ENCODE measurements at places on chromosomes 1 and 21.

DNA sequence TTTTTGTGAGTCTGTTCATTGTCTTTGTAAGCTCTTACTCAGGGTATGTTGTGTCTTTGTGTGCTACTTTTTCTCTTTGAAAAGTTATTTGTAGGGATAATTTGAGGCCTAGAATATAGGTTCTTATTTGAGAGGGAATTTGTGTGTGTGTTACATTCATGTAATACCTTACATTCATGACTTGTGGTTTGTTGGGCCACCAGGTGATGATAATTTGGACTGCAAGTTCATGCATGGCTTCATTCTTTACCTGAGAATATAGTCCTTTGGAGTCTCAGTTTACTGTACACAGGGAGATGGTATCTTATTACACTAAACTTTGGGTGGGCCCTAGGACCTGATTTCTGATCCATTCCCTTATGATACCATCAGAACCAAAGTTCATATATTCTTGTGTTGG, 51.8 kb upstream of the FASLG start:
- no peak for DNase-seq

DNA sequence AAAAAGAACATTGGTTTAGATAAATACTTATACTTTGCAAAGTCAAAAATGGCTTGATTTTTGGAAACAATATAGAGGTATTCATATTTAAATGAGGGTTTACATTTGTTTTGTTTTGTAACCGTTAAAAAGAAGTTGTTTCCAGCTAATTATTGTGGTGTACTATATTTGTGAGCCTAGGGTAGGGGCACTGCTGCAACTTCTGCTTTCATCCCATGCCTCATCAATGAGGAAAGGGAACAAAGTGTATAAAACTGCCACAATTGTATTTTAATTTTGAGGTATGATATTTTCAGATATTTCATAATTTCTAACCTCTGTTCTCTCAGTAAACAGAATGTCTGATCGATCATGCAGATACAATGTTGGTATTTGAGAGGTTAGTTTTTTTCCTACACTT, 65.3 kb upstream of the SAMD13 start:
- DNase-seq, result no peak

GRCh38 chr1:202112859-202113689, 9.6 kb upstream of the GPR37L1 start:
- no peak for DNase-seq

- no peak for DNase-seq
Observed at GRCh38 chr1:29591601-29592260, 355.4 kb downstream of the PTPRU start.

DNA sequence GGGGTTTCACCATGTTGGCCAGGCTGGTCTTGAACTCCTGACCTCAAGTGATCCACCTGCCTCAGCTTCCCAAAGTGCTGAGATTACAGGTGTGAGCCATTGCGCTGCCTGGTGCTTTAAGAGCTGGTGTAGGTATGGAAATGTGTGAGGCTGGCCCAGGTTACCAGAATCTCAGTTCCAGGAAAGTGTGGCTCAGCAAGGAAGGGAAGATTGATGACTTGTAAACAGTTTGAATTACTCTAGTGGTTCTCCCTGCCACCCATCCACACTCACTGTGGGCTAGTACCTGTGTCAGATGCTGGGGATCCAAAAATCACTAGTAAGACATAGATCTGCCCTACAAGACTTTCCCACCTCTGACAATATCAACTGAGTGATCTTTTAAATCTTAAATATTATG, 34.5 kb upstream of the SLC35D1 start:
- no peak for DNase-seq

All from mesendoderm (in vitro differentiated cells).